ENCODE measurements at places on chromosomes 6 and 20. TPM values are rescaled to one million over a fixed set of nuclear protein-coding genes. Genes with fewer than 3 reads are reported as not detected.

GSTA3 gene
- not detected for total RNA-seq

SLPI gene
- not detected for total RNA-seq

ANKRD66 gene
- total RNA-seq: not detected

OPRM1 gene
- total RNA-seq: not detected

OR2H1 gene
- not detected for total RNA-seq

Measured in natural killer cell treated with Interleukin-12 subunit alpha and Interleukin-12 subunit beta and Interleukin-15 and Interleukin-18, amount 100 ng/mL, for 72 hours (primary cell).